ENCODE measurements at places on chromosomes 7 and 10.

- no peaks in the 10 kb centered on the region for H3K4me1 ChIP-seq
- no peaks in the 10 kb centered on the region for H3K36me3 ChIP-seq
- DNase-seq: no peak
- no peaks in the 10 kb centered on the region for H3K27me3 ChIP-seq
Observed at GRCh38 chr7:112726076-112726475, 64.1 kb downstream of the TMEM168 start.

GRCh38 chr7:26991796-26992195, 104.0 kb downstream of the HOXA1 start:
- peaks cover 15% of the 10 kb centered on the region for H3K27me3 ChIP-seq
- DNase-seq: no peak
- H3K27ac ChIP-seq: no peak overlapping the region
- no peak overlapping the region for H3K4me3 ChIP-seq
- H3K36me3 ChIP-seq: no peaks in the 10 kb centered on the region

GRCh38 chr7:132769280-132769679, 193.0 kb upstream of the PLXNA4 start:
- no peak overlapping the region for H3K4me3 ChIP-seq
- H3K36me3 ChIP-seq: no peaks in the 10 kb centered on the region
- H3K4me1 ChIP-seq: peaks cover 4% of the 10 kb centered on the region
- H3K27me3 ChIP-seq: no peaks in the 10 kb centered on the region
- no peak overlapping the region for H3K27ac ChIP-seq

DNA sequence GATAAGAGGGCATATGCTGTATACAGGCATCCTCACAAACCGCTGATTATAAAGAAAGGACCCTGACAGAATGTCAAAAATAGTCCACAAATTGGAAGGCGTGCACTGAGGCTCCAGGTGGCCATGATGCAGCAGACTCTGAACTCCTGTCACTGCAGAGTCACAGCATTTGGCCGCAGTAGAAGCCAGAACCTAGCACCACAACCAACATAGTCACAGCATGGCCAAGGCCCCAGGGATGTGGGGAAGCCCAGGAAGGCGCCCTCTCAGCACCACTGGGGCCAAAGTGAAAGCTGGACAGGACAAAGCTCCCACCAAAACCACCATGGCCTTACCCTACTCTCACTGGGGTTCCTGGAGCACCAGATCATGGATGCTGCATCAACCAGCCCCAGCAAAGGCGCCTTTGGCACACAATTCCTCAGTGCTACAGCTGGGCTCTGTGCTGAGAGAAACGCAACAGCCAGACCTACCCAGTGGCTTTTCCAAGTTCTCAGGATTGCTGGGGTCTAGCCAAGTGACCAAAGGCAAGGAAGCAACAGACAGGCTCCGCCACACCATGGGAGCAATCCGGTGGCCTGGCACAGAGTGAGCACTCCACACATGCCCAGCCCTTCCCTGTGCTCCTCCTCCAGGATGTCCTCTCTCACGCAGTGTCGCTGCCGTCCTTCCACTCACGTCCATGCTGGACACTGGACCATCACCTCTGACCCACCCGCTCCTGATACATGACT, 60.2 kb downstream of the STK17A start:
- peaks cover 17% of the 10 kb centered on the region for H3K4me1 ChIP-seq
- no peak for DNase-seq
- H3K27me3 ChIP-seq: no peaks in the 10 kb centered on the region
- H3K27ac ChIP-seq: no peak overlapping the region
- peaks cover 26% of the 10 kb centered on the region for H3K36me3 ChIP-seq

- H3K4me1 ChIP-seq: peaks cover 19% of the 10 kb centered on the region
- no peak overlapping the region for H3K27ac ChIP-seq
- H3K4me3 ChIP-seq: no peak overlapping the region
- DNase-seq: no peak
- no peaks in the 10 kb centered on the region for H3K36me3 ChIP-seq
Observed at GRCh38 chr7:133401225-133401624, 148.3 kb downstream of the EXOC4 start.

DNA sequence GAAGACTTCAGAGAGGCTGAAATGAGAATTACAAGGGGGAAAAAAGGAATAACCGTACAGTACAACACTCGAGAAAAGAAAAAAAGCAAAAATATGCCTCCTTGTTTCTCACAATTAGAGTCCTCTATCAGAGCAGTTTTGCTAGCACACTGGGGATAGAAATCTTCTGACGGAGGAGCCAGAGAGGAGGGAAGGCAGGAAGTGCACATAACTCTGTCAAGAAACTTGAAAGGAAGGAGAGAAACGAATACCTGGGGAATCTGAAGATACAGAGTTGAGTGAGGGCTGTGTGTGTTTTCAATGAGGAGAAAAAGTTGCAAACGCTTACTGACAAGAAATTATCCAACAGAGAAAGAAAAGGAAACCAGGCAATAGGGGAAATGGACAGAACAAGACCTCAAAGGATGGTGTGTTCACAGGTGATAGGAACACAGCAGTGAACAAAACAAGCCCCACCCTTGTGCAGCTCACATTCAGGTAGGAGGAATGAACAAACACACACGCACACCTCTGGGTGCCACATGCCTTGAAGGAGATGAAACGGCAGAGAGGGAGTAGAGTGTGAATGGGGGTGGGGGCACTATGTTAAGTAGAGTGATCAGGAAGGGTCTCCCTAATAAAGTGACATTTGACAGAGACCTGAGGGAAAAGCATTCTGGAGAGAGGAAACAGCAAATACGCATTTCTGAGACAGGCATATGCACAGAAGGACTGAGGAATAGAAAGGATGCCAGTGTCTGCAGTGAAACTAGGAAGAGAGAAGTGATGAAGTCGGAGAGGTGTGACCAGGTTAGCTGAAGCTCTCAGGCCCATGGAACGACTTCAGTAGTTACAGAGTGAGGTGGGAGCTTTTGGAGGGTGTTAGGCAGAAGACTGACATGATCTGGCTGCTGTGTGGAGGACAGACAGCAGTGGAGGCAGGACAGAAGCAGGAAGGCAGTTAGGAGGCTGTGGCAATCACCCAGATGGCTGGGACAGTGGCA, 46.7 kb upstream of the SPOCK2 start:
- H3K27ac ChIP-seq: no peak overlapping the region
- no peak overlapping the region for H3K4me3 ChIP-seq
- H3K36me3 ChIP-seq: no peaks in the 10 kb centered on the region
- H3K27me3 ChIP-seq: no peaks in the 10 kb centered on the region
- no peak for DNase-seq

DNA sequence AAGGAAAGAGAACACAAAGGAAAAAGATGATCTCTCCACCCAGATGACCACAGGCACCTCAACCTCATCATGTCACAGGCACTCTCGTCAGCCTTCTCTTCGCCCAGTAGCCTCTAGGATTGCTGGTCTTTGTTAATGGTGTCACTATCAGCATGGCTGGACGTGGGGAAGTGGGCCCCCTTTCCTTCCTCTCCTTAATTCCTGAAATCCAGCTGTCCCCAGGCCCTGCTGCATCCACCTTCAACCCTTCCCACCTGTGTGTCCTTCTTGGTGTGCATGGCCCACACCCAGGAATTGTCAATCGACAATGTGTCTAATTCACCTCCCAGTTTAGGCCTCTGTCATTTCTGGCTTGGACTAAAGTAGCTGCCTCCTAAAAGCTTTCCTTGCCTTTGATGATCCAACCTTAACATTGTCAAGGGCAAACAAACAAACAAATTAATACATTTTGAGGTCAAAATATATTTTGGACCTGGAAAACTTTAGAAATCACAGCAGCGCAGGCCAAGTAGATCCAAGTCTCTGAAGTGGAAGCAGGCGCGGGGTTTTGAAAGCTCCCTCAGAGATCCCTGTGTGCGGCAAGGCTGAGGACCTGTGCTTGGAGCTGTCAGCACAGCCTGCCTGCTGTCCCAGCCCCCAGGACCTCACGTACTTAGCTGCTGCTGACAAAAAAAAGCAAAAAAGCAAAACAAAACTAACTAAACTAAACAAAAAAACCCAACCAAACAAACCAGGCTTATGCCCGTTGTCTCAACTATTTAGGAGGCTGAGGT, 193.3 kb upstream of the LYZL2 start:
- no peak overlapping the region for H3K4me3 ChIP-seq
- H3K27me3 ChIP-seq: peaks cover 3% of the 10 kb centered on the region
- no peak overlapping the region for H3K27ac ChIP-seq
- H3K36me3 ChIP-seq: no peaks in the 10 kb centered on the region
- DNase-seq: no peak

DNA sequence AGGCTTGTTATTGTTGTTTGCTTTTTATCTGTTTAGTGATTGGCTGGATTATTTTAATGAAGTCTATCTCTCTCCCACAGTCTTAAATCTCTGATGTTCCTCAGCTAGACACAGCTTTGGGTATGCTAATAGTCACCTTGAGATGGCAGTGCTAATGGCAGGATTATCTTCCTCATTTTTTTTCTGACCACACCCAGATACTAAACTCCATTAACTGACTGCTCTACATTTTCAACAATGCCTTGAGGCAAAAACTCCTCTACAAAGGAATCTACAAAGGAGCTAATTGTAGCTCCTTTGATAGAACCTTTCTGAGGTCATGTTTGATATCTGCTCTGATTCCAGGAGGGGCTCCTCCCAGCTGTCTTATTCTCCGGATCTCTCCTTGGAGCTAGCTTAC, 122.6 kb downstream of the HBP1 start:
- H3K27ac ChIP-seq: no peak overlapping the region
- H3K36me3 ChIP-seq: no peaks in the 10 kb centered on the region
- no peak for DNase-seq
- no peaks in the 10 kb centered on the region for H3K27me3 ChIP-seq

DNA sequence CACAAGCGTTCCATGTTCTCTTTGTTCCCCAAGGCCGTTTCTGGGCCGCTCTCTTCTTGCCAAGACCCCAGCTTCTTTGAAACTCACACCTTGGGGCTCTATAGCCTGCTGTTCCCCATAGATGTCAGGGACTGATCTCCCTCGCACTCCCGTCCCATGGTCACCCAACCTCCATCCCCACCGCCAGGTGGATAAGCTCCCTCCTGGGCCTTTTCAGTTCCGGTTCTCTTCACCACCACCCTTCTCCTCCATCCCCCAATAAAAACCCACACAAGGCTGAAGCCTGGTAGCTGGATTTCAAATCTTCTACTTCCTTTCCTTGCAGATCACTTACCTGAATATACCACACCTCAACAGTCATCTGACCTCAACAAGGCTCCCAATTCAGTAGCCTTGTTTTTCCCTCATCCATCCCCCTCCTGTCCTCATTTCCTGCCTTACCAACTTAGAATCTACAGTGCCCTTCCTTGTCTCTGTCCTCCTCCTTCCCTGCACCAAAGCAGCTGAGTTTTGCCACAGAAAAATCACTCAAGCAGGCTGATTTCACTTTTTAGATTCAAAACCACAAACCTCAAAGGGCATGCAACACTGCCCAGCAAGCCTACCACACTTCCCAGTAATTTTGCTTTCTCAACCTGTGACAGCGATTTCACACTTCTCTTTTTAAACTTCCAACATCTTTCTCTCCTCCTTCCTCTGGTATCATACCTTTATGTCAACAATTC, 7.7 kb downstream of the SLC37A3 start:
- H3K4me1 ChIP-seq: peaks cover 13% of the 10 kb centered on the region
- no peak overlapping the region for H3K4me3 ChIP-seq
- no peak for DNase-seq
- H3K27ac ChIP-seq: no peak overlapping the region

- no peak for DNase-seq
- H3K4me3 ChIP-seq: no peak overlapping the region
- H3K27me3 ChIP-seq: no peaks in the 10 kb centered on the region
- H3K4me1 ChIP-seq: peaks cover 3% of the 10 kb centered on the region
- H3K36me3 ChIP-seq: peaks cover 13% of the 10 kb centered on the region
Observed at GRCh38 chr10:13690281-13690825, 103.6 kb downstream of the PRPF18 start.

DNA sequence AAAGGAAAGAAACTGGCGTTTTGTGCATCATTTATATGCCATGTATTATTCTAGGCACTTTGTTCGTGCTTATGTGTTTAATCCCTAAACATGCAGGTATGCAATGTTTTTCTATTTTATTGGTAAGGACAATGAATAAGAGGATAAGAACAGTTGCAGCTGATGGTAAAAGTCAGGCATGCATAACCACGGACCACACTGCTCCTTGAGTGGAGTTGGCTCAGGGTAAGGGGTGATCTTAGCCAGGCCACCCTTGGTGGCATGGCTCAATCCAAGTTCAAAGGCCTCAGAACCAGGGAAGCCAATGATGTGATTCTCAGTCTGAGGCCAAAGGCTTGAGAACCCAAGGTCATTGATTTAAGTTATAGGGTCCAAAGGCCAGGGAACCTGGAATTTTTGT, 1068.1 kb downstream of the NRG3 start:
- DNase-seq: no peak
- no peaks in the 10 kb centered on the region for H3K4me1 ChIP-seq

GRCh38 chr7:43921423-43921822, 4.8 kb upstream of the UBE2D4 start:
- no peak for DNase-seq
- no peaks in the 10 kb centered on the region for H3K36me3 ChIP-seq
- H3K27me3 ChIP-seq: peaks cover 6% of the 10 kb centered on the region
- H3K4me1 ChIP-seq: no peaks in the 10 kb centered on the region
- no peak overlapping the region for H3K4me3 ChIP-seq

GRCh38 chr7:77524731-77525130, 12.4 kb upstream of the PTPN12 start:
- no peak overlapping the region for H3K27ac ChIP-seq
- no peak overlapping the region for H3K4me3 ChIP-seq
- no peaks in the 10 kb centered on the region for H3K4me1 ChIP-seq
- no peaks in the 10 kb centered on the region for H3K36me3 ChIP-seq
- H3K27me3 ChIP-seq: no peaks in the 10 kb centered on the region
- DNase-seq: no peak

DNA sequence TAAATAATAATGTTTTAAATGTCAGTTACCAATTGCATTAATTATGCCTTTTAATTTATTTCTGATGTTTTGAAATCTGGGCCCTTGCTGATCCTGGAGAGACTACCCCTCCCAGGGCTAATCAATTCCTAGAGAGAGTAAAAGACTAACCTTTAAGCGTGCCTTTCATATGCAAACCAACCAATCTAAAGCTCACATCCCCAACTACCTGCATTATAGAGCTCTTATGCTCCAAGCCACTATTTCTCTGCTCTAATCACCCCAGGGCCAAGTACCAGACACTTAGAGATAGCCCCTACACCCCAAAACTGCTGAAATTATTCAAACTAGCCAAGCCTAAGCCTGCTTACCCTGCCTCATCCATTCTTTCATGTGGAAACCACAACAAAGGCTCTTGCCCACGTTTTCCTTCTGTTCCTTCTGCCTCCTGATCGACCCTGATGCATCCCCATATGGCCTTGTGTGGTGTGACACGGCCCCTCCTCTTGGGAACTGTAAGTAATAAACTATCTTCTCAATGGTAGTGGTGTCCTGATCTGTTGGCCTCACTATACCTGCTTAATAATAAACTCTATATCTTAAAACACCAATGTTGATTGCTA, 97.7 kb downstream of the HIBADH start:
- no peak overlapping the region for H3K27ac ChIP-seq
- H3K4me3 ChIP-seq: no peak overlapping the region
- H3K36me3 ChIP-seq: no peaks in the 10 kb centered on the region
- H3K4me1 ChIP-seq: no peaks in the 10 kb centered on the region
- H3K27me3 ChIP-seq: no peaks in the 10 kb centered on the region
- DNase-seq: peak; percentile 46

GRCh38 chr7:158539711-158540146, 47.9 kb downstream of the PTPRN2 start:
- DNase-seq: no peak
- H3K4me3 ChIP-seq: no peak overlapping the region
- no peaks in the 10 kb centered on the region for H3K27me3 ChIP-seq
- H3K36me3 ChIP-seq: no peaks in the 10 kb centered on the region
